Mesangial cell (primary cell): ENCODE measurements at places on chromosomes 1 and 21. TPM values are rescaled to one million over a fixed set of nuclear protein-coding genes. Genes with fewer than 3 reads are reported as not detected.

The PTPN22 gene
- total RNA-seq = 0.33 and 0.76 TPM in 2 replicates

The CFAP57 gene
- total RNA-seq = 0.25 TPM in 1 of 2 replicates, not detected in the other

The JAK1 gene
- 80.8 and 113 TPM in 2 replicates for total RNA-seq

The C1orf185 gene
- not detected in 2 replicates for total RNA-seq

The GNAT2 gene
- 0.16 TPM in 1 of 2 replicates, not detected in the other for total RNA-seq

The MTF2 gene
- total RNA-seq = 10.1 and 13.4 TPM in 2 replicates

The LORICRIN gene
- total RNA-seq = not detected in 2 replicates

The SON gene
- 105 and 113 TPM in 2 replicates for total RNA-seq

The TCHHL1 gene
- not detected in 2 replicates for total RNA-seq

The FALEC gene
- total RNA-seq = 0.49 TPM in 1 of 2 replicates, not detected in the other

The SLAMF9 gene
- not detected in 2 replicates for total RNA-seq

The CLCA1 gene
- total RNA-seq = not detected in 2 replicates

The MYBPHL gene
- total RNA-seq = not detected in 2 replicates

The BEND5 gene
- total RNA-seq = 0.49 and 3.5 TPM in 2 replicates

The MAP3K7CL gene
- 8.1 and 10.9 TPM in 2 replicates for total RNA-seq

The CYP4B1 gene
- not detected in 2 replicates for total RNA-seq

The NR1I3 gene
- not detected in 2 replicates for total RNA-seq

The SPATA46 gene
- total RNA-seq = not detected in 2 replicates

The FABP3 gene
- total RNA-seq = 6.7 and 18.1 TPM in 2 replicates

The CFAP107 gene
- not detected in 2 replicates for total RNA-seq

The TRPM2 gene
- 1.3 and 2.1 TPM in 2 replicates for total RNA-seq

The SYTL1 gene
- 20.2 and 55.0 TPM in 2 replicates for total RNA-seq

The LCK gene
- 0.25 and 0.33 TPM in 2 replicates for total RNA-seq

The COL11A1 gene
- total RNA-seq = 1.8 and 14.2 TPM in 2 replicates

The C21orf58 gene
- total RNA-seq = 2.9 and 10.3 TPM in 2 replicates

The THEM5 gene
- total RNA-seq = not detected in 2 replicates

The SLC44A5 gene
- 0.49 and 2.5 TPM in 2 replicates for total RNA-seq

The LRRC3 gene
- total RNA-seq = 2.9 and 3.5 TPM in 2 replicates

The NTMT2 gene
- not detected in 2 replicates for total RNA-seq

The BMP8A gene
- total RNA-seq = 1.3 TPM in 1 of 2 replicates, not detected in the other

The PYGO2 gene
- 21.0 and 27.5 TPM in 2 replicates for total RNA-seq

The C8B gene
- not detected in 2 replicates for total RNA-seq

The CACNA1E gene
- total RNA-seq = not detected in 2 replicates

The FCRL2 gene
- not detected in 2 replicates for total RNA-seq

The NUP210L gene
- total RNA-seq = not detected in 2 replicates

The CCDC27 gene
- total RNA-seq = not detected in 2 replicates

The CYP4X1 gene
- total RNA-seq = 1.4 TPM in 1 of 2 replicates, not detected in the other

The CD1B gene
- not detected in 2 replicates for total RNA-seq

The RXFP4 gene
- total RNA-seq = not detected in 2 replicates

The LIX1L gene
- 30.0 and 32.6 TPM in 2 replicates for total RNA-seq

The ESPN gene
- total RNA-seq = 0.25 and 0.33 TPM in 2 replicates

The BSND gene
- not detected in 2 replicates for total RNA-seq
